Ovary (tissue), 10 donors: ENCODE measurements at places on chromosomes 3 and 15. TPM values are rescaled to one million over a fixed set of nuclear protein-coding genes. Genes with fewer than 3 reads are reported as not detected.

DNA sequence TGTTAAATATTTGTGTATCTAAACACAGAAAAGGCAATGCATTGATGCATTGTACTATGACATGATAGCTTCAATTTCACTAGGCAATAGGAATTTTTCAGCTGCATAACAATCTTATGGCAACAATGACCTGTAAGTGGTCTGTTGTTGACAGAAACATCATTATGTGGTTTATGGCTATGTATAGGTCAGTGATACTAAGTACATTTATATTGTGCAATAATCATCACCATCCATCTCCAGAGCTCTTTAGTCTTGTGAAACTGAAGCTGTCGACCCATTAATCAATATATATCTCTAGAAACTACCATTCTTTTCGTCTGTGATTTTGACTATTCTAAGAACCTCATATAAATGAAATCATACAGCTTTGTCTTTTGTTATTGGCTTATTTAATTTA lies 200.1 kb upstream of the ZNF717 start:
- DNase-seq = no peak

DNA sequence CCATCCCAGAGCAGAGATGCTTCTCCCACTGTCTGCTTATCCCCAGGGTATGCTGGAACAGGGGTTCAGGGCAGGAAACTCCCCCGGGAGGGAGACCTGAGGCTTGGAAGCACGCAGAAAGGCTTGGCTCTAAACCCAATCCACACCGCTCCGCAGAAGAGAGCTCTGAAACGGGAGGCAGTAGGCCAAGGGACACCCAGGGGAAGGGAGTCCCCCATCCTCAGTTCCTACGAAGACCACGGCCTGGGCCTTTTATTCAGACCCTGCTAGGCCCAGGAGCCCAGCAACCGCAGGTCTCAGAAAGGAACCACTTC lies 1.8 kb upstream of the HAPLN3 start:
- DNase-seq = no peak

GRCh38 chr15:64426845-64427465 lies 33.4 kb upstream of the ZNF609 start:
- DNase-seq = no peak

DNA sequence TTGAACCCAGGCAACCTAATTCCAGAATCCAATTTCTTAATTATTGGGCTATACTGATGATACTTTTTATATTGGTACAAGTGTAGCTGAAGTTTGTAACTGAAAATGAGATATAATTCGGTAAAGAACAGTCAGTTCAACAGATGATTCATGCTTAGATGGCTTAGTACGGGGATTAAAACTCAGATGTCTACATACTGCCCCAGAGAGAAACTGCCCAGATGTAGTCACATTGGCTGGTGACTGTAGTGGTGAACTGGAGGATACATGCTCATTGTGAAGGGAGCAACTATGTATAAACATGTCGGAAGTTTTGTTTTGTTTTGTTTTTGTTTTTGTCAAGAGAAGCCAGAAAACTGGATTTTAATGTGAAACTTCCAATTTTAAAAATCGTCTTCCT lies 179.6 kb downstream of the ADAMTSL3 start:
- DNase-seq = no peak

The DNAH1 gene
- polyA plus RNA-seq = 3.1 TPM

The SAMD7 gene
- not detected for polyA plus RNA-seq

The MGLL gene
- polyA plus RNA-seq = 6.7 TPM

The RAD18 gene
- polyA plus RNA-seq = 2.9 TPM

The XCR1 gene
- 0.04 TPM for polyA plus RNA-seq
